GM04504 (cell line): ENCODE measurements at places on chromosomes 3 and 15.
A peak's percentile ranks its signal among the peaks of the same experiment; 100 is the strongest.

DNA sequence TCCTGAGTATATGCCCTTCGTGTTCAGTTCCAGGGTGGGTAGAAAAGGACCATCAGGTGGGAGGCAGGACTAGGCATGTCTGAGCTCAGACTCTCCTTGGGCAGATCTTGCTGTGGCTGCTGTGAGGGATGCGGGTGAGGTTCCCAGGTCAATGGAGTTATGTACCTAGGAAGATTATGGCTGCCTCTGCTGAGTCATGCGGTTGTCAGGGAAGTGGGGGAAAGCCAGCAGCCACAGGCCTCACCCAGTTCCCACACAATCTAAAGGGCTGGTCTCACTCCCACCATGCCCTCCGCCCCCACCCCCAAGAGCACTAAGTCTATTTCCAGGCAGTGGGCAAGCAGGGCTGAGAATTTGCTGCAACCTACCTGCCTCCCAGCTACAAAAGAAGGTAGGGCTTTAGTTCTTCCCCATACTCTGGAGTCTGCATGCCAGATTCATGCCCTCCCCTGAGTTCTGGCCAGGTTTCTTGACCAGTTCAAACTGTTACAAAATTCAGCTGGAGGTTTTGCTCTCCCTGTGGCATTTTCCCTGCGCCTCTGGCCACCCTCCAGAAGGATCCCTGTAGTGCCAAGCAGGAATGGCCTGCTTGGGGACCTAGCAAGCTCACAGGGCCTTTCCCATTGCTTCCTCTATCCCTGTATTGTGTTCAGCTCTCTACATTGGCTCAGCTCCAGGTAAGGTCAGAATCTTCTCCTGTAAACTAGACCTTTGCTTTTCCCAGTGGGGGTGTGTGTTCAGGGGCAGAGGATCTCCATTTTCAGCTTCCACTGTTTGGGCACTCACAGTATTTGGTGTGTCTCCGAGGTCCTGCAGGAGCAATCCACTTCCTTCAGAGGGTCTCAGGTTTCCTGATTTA, 12.7 kb upstream of the TMCO5A start:
- no peak for DNase-seq

DNA sequence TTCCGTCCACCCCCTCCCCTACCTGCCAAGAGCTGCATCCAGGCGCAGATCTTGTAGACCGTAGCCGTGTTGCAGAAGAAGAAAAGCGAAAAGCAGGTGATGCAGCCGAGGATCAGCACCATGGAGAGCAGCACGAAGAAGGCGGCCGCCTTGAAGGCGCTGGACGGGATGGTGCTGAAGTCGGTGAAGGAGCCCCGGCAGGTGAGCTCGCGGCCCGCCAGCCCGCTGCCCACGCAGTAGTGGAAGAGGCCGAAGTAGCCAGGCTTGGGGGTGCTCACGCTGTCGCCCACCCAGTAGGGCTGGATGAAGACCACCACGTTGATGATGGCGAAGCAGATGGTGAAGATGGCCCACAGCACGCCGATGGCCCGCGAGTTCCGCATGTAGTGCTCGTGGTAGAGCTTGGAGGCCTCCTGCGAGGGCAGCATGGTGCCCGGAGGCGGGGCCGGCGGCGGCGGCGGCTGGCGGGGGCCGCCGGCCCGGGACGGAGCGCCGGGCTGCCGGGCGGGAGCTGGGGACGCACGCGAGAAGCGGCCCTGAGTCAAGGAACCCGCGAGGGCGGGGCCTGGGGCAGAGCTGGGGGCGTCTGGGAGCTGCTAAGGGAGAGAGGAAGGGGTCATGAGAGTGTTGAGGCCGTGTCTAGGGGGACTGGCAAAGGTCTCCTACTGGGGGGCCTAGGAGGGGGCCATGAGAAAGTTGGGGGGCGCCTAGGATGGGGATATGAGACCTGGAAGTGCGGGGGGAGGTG, 1.2 kb downstream of the LHFPL4 start:
- DNase-seq = peak; percentile 7

DNA sequence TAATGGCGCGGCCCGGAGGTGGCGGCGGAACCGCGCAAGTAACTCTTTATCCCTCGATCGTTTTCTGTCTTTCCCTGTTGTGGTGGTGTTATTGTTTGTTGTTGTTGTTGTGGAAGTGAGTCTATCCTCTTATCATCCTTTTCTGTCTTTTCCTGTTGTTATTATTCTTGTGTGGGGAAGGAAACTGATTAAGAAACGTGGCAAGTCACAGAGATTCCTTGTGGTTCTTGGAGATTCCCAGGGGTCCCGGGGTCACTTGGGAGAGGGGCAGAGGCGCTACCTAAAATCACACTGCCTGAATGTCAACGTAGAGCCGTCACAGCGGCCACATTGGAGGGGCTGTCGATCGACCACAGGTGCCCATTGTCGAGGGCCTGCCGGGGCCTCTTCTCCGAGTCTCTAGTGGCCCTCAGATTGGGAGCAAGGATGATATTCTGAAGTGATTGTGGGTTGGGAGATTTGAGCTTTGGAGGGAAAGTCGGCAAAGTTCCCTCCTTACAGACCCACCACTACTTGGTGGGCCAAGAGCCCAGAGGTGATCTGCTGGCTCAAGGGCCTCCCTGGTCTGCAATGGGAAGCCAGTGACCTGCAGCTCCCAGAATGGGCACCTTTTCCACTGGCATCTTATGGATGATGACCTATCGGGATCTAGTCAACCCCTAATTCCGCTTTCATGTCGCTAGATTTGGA, 790 bp downstream of the PARP14 start:
- DNase-seq = no peak

GRCh38 chr3:48472673-48472922, 26.1 kb downstream of the ATRIP start:
- DNase-seq = peak; percentile 10

- DNase-seq = no peak
Measured at GRCh38 chr3:178482981-178483380, 53.3 kb upstream of the KCNMB2 start.

GRCh38 chr15:89837134-89837829, 22.6 kb upstream of the ANPEP start:
- DNase-seq = peak; percentile 47

DNA sequence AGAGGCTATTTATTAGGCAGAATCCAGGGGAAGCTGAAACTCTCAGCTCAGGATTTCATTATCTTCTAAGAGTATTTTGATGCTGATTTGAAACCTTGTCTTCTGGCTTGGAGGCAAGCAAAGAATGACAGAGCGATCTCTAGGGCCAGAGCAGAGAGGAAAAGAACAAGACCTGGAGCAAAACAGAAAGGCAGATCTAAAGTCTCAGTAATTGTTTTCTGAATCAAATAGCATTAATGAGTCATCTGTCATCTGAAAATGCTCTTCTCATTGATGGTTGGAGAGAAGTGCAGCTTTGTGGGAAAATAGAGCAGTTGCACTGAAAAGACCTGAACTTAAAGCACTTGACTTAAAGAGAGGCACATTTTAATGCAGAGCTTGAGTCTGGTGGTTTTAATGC, 385.9 kb downstream of the RAP2B start:
- no peak for DNase-seq

DNA sequence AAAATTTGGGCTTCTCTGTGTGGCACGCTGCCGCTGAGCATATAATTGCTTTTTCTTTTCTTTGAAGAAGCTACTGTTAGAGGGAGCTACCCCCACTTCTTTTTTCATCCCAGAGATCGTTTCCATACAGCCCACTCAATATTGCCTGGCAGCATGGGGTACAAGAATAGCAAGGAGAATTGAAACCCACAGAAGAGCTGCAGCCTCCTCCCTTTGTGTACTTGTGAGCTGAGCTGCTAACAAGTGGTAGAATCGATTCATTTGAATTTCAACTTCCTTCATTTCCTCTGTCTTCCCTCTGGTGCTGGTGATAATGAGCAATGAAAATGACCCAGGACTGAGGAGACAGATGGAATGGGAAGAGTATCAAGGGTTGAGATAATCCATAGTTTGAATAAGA, 64.9 kb downstream of the LRRC3B start:
- DNase-seq = no peak

GRCh38 chr15:66843581-66843980, 141.5 kb downstream of the SMAD6 start:
- DNase-seq = no peak

DNA sequence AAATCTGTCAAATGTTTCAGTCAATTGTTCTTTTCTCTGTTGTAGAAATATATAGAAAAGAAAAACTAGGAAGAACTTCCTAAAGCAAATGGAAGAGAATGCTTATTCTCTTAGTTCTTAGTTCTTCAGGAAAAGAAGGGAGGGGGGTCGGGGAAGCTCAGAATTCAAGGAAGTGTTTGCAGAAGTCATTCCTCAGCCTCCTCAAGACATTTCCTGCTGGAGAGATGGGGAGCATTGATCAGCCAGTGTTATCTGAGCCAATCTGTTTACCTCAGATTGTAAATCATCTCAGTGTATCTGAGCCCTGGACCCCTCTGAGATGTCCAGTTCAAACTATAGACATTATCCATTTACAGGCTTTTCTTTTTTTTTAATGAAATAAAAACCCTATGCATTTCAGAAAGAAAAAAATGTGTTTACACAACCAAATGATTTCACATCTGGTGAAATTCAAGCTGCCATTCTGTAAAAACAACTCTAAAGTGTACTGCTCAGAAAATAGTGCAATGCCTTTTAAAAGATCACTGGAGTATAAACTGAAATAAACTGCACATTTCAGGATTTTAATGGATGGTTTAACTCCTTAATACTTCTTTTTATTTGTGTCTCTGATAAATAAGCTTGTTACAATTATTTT, 460.7 kb downstream of the ROBO1 start:
- DNase-seq = no peak

- DNase-seq = no peak
Measured at GRCh38 chr3:172885704-172886103, 135.2 kb downstream of the ECT2 start.

DNA sequence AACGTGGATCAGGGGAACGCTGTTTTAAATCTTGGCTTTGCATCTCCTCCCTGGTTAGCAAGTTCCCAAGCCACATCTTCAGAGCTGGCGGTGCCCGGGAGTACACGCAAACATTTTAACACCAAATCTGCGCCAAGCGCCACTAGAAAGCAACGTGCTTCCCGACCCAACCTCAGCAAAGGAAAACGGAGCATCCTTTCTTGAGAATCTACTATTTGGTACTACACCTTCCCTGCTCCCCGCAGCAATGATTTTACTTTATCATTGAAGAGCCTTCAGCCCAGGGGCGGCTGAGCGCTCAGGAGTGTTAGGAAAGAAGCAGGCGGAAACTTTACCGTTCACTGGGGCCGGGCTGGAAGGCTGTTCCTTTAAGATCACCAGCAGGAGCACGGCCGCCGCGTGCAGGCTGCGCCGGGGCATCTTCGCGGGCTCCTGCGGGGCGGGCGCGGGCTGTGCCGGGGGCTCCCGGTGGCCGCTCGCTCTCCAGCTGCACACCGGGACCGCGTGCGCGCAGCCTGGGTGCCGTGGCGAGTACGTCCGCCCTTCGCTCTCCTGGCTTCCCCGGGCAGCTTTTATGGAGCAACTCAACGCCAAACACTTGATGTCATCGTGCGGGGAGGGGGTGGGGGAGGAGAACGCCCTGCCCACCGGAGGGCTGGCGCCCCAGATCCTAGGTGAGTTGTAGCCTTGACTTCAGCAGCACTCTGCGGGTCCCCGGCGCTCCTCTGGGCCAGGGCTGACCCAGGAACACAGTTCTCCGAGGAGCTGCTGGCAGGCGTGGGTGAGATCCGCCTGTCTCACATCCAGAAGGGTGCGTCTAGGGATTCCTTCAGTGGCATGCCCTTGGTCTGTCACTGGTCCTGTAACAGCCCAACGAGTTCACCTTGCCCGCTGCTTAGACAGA, at the start of gene CA12:
Gene CA12, minus strand, starts transcription at position 546 of the 904 bp plus-strand sequence. Its CDS starts 126 bp downstream, at position 420.
- DNase-seq = no peak

DNA sequence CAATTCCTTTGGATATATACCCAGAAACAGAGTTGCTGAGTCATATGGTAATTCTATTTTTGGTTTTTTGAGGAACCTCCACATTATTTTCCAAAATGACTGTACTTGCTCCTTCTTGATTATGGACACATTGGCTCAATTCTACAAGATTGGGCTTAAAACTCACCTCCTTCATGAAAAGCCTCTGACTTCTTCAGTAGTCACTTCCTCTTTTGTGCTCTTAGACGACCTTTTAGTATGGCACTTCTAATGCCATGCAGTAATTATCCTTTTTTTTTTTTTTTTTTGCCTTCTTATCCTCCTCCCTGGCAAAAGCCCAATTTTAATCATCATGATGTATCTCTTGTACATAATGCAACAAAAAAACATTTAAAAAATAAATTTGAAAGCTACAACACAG, 33.0 kb upstream of the ABHD17C start:
- DNase-seq = no peak

- no peak for DNase-seq
Measured at GRCh38 chr3:140521751-140522445, 156.0 kb upstream of the TRIM42 start.

DNA sequence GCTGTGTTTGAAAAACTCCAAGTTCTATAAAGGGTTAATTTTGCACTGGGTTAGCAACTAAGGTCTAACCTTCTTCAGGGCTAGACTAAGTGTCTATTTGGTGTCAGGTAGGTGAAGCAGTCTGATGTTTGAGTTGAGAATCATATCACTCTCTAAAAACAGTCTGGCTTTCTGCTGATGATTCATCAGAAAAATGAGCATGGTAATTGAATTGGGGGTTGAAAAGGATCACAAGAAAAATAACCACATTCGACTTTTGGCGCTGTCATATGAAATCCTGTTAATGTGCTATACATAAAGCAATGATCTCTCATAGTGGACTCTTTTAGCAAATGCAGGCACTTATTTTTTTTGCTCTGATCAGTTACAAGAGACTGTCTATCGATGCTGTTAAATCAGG, 242.2 kb upstream of the AZI2 start:
- no peak for DNase-seq

GRCh38 chr3:18061737-18062656, 319.6 kb upstream of the TBC1D5 start:
- peak; percentile 34 for DNase-seq

- no peak for DNase-seq
Measured at GRCh38 chr15:70555713-70556112, 207.6 kb downstream of the UACA start.

DNA sequence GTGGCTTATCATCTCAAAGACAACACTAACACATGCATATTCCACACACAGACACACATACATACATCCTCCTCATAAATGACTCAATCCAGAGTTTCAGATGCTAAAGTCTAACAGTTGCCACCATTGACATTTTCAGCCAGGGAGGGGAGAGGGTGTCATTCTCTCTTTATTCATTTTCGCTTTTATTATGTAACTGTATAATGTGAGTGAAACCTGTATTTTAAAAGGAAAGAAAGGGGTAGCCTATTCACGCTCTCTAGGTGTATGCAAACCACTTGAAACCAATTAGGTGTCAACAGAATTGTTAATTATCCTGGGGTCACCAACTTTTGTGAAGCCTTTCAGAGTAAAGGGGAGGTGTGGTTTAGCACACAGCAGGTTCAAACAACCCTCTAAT, 1282.9 kb downstream of the ROBO2 start:
- no peak for DNase-seq
